ENCODE measurements at places on chromosomes 1 and 21.

GRCh38 chr1:9111957-9112356 lies 16.9 kb downstream of the GPR157 start:
- DNase-seq = no peak

DNA sequence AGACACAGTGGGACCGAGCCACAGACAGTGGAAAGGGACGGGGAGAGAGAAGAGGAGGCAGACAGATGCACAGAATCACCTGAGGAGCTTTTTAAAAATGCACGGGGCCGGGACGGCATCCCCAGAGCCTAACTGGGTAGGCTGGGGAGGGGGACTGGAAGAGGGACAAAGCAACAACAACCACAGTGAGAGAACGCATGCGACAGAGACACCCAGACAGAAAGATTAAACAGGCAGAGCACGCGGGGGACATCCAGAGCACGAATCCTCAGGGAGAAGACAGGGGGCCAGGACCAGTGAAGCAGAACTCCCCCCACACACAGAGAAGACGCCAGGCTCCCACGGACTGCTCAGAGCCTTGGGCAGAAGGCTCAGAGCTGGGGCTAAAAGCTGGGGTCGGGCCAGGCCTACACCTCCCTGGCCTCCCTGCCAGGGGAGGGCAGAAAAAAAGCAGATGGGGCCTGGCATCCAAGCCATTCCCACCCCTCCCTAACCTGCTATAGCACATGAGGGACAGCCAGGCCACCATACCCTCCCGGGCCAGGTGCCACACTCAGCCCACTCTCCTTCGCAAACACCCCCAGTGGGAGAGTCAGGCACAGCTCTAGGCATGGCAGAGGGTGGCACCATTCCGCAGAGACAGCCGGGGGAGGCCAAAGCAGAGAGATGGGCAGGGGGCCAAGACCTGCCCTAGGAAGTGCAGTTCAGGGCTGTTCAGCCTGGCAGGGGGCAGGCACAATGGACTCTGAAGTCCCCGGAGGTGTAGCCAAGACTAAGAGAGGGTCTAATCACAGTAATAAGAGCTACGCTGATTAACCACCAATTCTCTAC lies 29.8 kb upstream of the COL16A1 start:
- peak; percentile 78 for DNase-seq

- DNase-seq = no peak
Observed at GRCh38 chr1:78102082-78102481, 56.3 kb downstream of the GIPC2 start.

DNA sequence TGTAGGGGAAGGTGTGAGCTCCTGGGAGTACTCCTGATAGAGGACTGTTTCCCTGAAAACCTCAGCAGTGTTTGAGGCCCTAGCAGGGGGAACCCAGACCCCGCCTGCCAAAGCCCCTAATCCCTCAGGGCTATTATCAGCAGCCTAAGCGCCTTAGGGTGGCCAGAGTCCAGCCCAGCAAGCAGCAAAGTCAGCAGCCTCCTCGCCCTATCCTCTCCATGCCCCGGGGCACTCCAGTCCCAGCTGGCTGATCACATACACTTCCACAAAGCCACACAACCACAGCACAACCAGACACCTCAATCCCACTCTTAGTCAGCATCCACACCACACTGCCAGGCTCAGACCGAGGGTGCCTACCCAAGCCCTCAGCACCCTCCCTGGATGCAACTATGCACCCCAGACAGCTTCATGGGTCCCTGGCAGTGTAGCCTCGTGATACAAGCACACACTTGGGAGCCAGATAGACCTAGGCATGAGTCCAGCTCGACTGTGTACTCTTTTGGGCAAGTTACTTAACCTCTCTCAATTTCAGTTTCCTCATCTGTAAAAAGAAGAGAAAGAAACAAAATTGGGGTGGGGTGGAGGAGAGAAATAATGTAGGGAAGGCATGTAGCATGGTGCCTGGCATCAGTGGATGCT lies 7.1 kb downstream of the IGSF9 start:
- no peak for DNase-seq

DNA sequence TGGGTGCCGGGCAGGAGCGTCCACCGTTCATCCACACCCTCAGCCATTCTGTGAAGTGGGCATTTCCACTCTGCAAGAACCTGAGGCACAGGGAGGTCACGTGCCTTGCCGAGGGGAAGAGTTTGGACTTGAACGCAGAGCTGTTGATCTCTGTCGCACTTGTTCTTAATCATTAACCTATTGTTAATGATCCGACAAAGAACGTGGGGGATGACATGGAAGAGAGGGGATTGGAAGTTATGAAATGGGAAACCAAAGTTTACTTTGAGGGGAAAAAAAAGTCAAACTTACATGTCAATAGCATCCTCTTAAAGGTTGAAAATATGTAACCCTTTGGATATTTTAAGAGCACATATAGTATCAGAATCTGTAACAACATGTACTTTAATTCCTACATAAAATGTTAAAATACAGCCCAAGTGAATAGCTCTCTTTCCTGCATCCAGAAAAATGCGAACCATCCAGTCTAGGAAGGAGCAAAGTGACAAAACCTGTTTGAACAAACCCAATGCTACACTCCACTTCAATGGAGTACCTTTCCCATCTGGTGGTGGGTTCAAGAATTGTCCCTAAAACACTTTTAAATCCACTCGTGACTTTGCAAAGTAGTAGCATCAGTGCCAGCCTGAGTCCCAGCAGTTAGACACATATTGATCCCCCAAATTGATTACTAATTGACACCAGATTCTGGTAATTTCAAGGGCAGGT lies 75.5 kb downstream of the SETD4 start:
- peak; percentile 22 for DNase-seq

DNA sequence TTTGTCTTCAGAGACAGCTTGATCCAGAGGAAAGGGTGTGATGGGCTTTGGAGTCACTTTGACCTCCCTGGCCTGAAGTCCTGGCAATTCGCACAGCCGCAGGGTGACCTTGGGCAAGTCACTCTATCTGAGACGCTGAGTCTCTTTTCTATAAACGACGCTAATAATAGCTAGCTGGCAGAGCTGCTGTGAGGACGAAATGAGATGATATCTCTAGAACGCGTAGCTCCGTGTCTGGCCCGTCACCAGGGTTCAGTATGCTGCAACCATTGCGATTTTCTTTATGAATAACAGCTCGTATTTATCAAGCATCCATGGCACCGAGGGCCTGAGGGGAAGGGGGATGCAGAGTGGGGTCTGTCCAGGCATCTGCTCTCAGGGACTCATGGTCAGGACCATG lies 58.7 kb downstream of the IGSF21 start:
- no peak for DNase-seq

DNA sequence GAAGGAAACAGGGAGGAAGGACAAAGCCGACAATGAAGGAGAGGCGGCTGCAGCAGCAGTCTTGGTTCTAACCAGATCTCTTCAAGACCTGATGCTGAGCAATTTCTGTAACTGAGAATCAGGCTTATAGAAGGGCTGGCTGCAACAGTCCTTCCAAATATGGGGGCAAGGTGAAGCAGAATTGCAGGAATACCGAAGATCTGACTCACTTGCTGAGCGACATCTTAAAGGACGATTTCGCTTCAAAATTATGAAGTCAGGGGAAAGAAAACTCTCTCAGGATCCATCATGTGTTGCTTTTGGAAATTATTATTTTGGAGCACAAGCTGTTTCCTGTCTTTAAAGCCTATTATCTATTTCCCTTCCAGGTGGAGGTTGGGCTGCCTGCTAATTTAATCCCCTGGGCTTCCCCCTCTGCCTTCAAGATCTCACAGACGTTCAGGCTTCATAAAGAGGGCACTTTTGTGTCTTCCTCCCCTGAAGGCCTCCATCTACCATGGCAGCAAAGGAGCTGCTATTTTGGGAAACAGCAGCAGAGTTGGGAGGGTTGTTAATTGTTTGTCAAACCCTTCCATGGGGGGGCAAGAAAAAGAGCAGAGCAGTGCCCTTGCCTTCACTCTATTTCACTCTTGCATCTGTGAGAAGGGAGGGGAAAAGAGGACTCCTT lies 10.8 kb upstream of the IER5 start:
- no peak for DNase-seq

DNA sequence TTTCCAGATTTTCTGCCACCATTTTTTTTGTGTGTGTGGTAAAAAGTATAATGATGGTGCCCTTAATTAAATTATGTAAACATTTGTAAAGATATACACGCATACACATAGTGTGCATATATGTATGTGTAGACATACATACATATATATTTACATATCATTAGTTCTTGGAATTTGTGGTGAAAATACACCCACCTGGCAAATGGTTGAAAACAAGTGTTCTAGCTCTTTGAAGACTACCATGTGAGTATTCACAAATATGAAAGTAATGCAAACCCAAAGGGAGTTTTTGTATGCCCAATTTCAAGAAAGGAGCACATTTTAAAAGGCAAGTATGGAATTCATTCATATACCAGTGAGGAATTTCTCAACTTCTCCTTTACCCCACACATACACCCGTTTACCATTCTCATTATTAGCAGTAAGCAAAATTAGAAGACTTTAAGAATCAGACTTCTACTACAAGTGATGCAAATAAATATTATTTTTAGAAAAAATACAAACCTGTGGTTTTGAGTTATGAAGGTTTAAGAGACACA lies 8.0 kb downstream of the RABGAP1L start:
- no peak for DNase-seq

DNA sequence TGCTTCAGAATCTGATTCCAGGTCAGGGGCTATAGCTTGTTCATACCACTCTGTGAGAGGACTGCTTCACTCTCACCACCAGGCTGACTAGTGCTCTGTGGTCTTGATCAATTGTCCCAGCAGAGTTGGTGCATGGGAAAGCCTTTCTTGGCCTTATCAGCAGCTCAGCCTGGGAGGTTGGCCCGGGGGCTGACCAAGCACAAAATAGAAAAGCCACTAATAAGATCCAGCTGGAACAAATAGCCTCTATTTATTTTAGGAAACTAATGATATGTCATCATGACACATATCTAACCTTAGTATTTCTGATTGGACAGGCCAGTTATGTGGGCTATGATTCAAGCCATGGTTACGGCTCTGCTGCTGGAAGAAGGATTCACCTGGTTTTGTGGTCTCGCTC lies 134.2 kb downstream of the GDAP2 start:
- no peak for DNase-seq

DNA sequence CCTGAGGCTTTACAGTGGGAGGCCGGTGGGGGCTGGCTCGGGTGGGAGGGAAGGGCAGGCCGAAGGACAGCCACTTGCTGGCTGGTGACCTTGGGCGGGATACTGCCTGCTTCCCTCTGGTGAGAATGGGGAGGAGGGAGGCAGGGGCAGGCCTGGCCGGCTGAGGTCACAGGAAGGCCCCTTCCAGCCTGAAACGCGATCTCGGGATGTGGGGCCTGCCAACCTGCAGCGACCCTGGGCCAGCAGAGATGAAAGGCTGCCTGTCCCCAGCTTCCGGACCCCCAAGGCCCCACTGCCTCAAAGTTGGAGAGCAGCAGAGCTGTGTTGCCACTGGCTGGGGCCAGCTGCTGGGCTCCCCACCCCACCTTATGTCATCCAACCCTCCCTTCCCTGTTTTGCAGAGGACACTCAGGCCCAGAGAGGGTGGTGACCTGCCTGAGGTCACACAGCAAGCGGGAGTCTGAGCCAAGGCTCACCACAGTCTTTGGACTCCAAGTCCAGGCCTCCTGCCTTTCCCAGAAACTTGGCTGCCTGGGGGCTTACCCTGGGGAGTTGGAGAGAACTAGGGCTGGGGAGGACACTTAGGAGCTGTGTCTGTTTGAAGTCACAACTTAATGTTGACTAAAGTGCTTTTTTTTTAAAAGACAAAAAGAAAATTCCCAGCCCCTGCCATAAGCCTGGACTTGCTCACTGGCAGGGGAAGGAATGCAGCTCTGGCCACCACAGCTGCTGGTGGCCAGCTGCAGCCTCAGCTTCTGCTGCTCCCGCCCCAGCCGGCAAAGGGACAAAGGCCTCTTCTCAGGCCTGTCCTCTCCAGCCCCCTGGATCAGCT lies 14.8 kb upstream of the WASF2 start:
- no peak for DNase-seq

DNA sequence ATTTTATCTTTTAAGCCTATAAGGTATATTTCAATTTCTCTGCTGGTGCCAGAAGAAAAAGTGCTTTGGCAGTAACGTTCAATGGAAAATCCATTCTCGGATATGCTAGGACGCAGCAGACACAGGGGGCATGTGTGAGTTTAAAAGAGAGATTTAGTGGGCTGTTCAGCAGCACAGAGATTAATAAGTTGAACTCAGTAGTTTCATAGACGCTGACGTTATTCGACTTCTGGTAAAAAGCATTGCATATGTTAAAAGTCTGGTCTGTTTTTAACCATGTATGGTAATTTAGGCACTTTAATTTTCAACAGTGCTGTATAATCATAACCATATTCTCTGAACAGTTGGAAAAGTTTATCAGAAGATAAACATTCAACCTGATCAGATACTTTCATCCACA lies 99.6 kb downstream of the ATP6V1G3 start:
- no peak for DNase-seq

DNA sequence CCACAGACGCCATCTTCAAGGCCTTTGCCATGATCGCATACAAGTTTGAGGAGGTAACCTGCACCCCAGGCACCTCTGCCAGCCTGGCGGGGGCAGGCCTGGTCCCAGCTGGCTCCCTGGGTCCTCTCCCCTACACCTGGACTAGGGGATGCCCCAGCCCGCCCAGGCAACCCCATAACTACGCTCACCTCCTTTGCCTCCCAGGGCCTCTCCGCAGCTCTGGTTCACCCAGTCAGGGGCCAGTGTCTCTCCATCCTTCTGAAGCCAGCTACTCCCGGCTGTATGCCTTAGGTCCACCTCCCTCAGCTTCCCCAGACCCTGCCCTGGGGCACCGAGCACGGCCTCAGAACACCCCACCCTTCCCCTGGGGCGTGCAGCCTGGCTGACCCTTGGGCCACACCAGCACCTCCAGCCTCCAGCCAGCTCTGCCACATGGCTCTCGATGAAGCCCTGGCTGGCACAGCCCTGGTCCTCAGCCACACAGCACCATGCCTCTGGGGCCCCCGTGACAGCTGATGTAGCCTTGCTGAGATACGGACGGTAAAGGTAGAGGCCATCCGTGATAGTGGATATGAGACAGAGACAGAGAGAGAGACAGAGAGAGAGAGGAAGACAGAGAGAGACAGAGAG lies 80.4 kb upstream of the COL6A1 start:
- no peak for DNase-seq

- DNase-seq = no peak
Observed at GRCh38 chr1:17156108-17156507, 36.9 kb upstream of the PADI2 start.

GRCh38 chr1:155850345-155850744 lies 6.7 kb downstream of the GON4L start:
- DNase-seq = no peak

GRCh38 chr1:230909974-230910754 lies 41.8 kb upstream of the C1orf198 start:
- no peak for DNase-seq

GRCh38 chr1:147292012-147292411 lies 49.5 kb downstream of the CHD1L start:
- DNase-seq = no peak

DNA sequence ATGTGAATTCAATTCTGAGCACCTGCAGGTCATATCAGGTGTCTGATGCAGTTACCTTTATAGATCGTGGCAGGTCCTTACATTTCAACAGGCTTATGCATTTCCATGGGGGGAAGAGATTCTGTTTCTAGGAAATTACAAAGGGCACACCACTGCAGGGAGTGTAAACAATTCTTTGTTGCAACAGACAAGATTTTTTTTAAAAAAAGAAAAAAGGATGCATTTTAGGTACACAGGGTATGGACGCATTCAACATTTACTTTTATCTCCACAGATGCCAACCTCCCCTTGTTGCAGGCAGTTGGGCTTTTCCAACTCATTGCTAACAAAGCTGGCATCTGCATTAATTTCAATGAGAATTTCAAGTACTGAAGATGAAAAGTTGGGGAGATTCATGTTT lies 13.5 kb upstream of the TEKT2 start:
- DNase-seq = peak; percentile 67

GRCh38 chr1:99950486-99950885 lies 19.3 kb upstream of the SLC35A3 start:
- DNase-seq = no peak

All from DMS79 treated with DMSO at 0.1 percent for 48 hours (cell line).